ENCODE measurements at places on chromosomes 6 and 20.
A peak's percentile ranks its signal among the peaks of the same experiment; 100 is the strongest.

DNA sequence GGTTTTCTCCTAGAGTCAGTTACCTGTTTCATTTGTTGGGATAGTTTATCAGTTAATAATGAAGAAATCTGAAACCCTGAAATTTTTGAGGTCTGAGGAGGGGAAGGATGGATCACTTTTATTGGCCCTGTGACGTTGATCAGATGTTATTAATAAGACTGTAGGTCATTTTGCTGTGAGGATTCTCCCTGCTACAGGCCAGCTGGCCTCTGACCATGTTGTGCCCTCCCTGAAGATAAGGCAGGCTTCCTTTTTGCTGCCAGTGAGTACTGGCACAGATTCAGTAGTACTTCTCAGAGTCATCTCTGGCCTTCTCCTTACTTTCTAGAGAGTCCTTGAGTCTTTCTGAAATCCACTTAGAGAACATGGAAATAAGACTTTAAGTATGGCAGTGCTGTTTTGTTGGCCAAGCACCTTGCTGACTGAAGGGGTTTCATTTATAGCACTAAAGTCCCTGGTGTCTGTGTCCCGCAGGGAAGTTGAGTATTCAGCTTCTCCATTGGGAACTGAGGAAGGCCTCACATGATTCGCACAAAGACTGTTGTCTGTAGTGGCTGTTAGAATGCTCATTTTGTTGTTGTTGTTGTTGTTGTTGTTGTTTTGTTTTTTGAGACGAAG is 202.6 kb downstream of the DTNBP1 start:
- DNase-seq: no peak

GRCh38 chr6:159521962-159522361 is 171.1 kb downstream of the SOD2 start:
- DNase-seq: no peak

GRCh38 chr6:106908386-106908840 is 66.1 kb downstream of the CD24 start:
- DNase-seq: no peak

- no peak for DNase-seq
Measured at GRCh38 chr6:156760377-156760776, 16.8 kb upstream of the ARID1B start.

DNA sequence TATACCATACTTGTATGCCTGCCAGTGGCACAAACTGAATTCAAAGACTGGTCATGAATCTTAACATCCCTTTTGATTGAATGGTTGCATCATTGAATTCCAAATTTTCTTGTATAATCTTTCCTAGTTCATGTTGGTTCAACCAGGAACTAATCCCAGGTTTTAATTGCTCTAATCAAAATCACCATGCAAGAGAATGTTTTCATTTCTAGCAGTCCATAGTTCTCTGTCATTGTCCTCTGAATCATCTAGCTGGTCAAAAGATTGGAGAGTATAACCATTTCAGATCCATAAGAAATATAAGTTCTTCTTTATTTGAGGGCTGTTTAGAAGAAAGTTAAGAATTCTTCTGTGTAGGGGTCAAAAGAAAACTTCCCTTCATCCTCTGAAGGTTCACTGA is 57.2 kb downstream of the ZNF292 start:
- no peak for DNase-seq

- DNase-seq: peak; percentile 11
Measured at GRCh38 chr6:30013291-30013922, 47.7 kb upstream of the POLR1H start.

DNA sequence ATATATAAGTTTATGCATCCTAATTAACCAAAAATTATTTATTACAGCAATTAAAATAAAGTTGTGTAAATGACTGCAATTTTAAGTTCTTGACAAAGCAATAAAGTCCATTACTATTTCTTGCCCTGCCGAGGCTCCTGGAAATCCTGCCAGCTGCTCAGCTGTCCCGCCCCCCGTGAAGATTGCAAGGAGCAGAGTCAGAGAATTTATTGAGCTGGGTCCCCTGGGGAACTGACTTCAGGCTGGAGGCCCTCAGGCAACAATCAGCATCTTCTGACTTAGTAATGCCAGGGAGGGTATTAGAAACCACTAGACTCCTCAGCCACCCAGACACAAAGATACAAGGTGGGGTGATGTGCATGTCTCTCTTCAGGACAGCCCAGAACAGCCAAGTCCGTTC is 92.3 kb downstream of the EDN3 start:
- no peak for DNase-seq

DNA sequence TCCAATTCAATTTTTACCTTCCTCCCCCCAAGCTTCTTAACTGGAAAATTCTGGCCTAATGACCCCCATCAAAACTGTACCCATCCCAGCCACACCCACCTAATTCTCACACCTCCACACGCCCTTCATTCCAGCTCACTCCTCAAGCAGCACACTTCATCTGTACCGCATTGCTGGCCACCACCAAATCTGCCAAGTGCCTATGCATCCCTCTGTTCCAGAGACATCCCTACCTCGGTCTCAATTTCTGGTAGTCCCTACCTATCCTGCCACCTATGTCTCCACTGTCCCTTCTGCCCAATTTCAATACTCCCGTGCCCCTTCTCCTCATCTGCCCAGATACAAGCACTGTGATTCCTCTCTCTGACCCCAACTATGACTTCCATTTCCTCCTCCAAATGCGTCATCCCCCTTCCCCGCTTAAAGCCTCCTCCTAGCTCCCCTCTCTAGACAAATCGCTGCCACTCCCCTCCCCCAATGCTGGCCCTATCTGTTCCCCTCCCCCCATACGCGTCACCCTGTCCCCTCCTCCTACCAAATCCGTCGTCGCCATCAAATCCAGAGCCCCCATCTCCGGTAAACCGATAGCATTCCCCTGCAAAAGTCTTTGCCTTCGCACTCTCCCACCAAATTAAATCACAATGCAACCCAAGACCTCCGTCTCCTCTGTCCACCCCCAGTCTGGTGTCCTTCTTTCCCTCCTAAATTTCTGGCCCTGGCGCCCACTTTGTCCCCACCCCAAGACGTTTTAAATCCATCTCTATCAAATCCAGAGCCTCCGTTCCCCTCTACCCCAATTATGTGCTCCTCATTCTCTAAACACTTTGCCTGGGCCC is 1.2 kb downstream of the MTCH1 start:
- no peak for DNase-seq
